Body of pancreas (tissue), 4 donors: ENCODE measurements at places on chromosomes 16 and 17.

DNA sequence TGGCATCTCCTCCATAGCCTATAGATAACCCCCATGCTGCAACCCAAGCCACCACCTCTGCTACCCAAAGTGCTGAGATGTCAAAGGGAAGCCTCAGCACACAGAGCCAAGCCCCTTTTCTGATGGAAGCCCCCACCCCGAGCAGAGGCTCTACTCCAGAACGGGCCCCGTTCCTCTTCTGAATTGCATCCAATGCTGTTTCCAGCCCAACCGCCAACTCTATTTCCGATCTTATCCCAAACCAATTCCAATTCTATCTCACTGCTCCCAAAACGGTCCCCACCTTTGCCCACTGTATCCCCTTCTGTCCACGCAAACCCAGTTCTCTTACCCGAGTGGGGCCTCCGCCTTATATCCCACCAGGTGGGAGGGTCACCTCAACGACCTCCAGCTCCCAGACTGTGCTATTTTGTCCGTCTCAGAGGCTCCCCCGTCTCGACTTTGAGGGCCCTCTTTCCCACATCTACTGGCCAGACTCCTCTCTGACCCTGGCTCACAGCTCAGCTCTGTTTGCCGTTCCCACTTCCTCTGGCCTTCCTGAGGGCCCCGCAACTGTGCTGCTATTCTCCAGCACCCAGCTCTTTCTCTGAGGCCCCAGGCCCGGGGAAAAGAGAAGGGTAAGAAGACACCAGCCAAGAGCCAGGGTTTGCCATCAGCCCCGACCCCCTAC, 487 bp downstream of the SRL start:
- DNase-seq = no peak

DNA sequence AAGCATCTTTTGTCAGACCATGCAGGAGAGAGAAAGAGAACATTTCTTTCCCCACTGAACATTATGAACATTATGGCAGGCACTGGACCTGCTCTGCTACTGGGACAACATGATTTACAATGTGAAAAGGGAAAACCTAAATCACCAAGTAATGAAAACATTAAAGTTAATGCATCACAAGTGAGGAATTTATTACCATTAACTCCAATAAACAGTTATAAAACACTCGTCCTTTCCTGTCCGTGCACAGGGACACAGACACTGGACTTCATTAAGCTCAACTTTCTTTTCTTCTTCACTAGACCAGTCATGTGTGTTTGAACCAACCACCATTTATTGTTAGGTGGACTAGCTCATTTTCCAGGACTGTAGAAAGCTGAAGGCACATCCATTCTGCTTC, 95.4 kb downstream of the SNX11 start:
- DNase-seq = no peak

- no peak for DNase-seq
Measured at GRCh38 chr17:4562015-4562969, 1.9 kb upstream of the GGT6 start.

GRCh38 chr16:69217433-69217832, 30.5 kb downstream of the SNTB2 start:
- DNase-seq = no peak

GRCh38 chr17:16415031-16415924, at the start of gene TRPV2:
Gene TRPV2, plus strand, starts transcription at chr17:16415571. Its CDS starts 2,098 bp downstream, at chr17:16417669.
- peak; percentile 35 for DNase-seq
